ENCODE measurements at places on chromosomes 11 and 22. TPM values are rescaled to one million over a fixed set of nuclear protein-coding genes. Genes with fewer than 3 reads are reported as not detected.
A peak's percentile ranks its signal among the peaks of the same experiment; 100 is the strongest.

GRCh38 chr11:82733444-82734119, at the start of gene FAM181B:
TSS of gene FAM181B (minus strand) at chr11:82733864. CDS start at chr11:82733729, 135 bp downstream.
- peak within 1 kb of the TSS; percentile 51 for H3K4me3 ChIP-seq
- no peak within 1 kb of the TSS for H3K27ac ChIP-seq
- peaks cover 10% of the 10 kb centered on the region for H3K4me1 ChIP-seq

GRCh38 chr11:84673753-84674152, 953.4 kb downstream of the DLG2 start:
- no peak overlapping the region for H3K27ac ChIP-seq
- H3K36me3 ChIP-seq: no peaks in the 10 kb centered on the region
- no peak for DNase-seq
- no peaks in the 10 kb centered on the region for H3K4me1 ChIP-seq
- H3K27me3 ChIP-seq: no peaks in the 10 kb centered on the region
- no peak overlapping the region for H3K4me3 ChIP-seq

DNA sequence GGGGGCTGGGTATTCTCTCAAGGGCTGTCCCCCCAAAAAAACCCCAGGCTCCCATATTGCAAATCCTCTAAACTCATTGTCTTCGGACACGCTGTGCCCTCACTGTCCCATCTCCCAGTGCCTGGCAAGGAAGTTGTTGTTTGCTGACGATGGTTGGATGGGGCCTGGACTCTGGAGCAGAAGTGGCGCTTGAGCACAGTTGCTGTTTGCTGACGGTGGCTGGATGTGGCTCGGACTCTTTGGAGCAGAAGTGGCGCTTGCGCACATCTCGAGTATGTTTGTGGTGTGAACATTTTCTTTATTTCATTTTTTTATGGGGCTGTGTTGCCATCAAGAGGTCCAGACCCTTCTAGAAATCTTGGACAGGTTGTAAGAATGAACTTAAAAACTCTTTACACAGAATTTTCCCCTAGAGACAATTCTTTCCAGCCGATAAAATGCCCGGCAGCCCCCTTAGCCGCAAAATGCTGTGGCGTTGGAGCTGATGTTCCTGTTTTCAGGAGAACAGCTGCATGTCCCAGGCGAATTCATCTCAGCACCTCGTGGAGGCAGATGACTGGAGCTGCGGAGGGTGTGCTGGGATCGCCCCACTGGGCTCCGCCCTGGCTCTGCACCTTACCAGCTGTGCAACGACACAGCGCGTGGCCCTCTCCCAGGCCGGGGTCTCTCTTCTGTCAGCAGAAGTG, 1167.4 kb downstream of the BRD1 start:
- no peak overlapping the region for H3K27ac ChIP-seq
- H3K4me1 ChIP-seq: no peaks in the 10 kb centered on the region
- no peak for DNase-seq
- no peaks in the 10 kb centered on the region for H3K36me3 ChIP-seq

DNA sequence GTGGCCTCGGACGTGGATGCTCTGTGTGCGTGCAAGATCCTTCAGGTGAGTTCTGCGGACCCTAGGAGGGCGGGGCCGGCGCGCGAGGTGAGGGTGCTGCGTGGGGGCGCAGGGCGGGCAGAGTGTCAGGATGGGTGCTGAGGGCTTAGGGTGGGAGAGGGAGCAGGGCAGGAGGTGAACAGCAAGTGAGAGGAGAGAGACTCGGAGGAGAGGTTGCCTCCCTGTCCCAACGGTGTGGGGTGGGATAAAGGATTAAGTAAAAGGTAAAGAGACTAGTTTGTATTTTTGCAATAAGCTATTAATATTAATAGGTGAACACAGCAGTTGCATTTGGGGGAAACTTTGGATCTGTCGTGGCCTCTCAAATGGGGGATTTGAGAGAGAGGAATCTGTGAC, 451 bp downstream of the CDC45 start:
- H3K4me1 ChIP-seq: peaks cover 16% of the 10 kb centered on the region
- no peaks in the 10 kb centered on the region for H3K27me3 ChIP-seq
- no peak for DNase-seq
- no peak overlapping the region for H3K27ac ChIP-seq
- peak overlapping the region; percentile 76 for H3K4me3 ChIP-seq

DNA sequence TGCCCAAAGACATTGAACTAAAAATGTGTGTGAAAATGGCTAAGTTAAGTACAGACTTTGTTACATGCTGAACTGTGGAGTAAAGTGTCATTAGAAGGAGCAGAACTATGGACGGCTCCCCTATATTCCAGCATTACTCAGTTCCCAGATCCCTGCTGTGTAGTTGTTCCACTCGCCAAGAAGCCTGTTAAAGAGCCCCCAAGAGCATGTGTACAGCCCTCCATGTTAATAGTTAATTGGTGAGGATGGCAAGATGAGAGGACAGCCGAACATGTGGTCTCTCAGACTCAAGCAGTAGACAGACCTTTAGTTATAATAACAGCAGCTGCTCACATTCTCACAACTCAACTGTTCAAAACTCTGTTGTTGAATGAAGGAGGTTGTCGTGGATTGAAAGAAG, 127.4 kb downstream of the ELP4 start:
- H3K4me1 ChIP-seq: no peaks in the 10 kb centered on the region
- no peak overlapping the region for H3K4me3 ChIP-seq
- no peaks in the 10 kb centered on the region for H3K27me3 ChIP-seq
- no peak for DNase-seq
- no peak overlapping the region for H3K27ac ChIP-seq

DNA sequence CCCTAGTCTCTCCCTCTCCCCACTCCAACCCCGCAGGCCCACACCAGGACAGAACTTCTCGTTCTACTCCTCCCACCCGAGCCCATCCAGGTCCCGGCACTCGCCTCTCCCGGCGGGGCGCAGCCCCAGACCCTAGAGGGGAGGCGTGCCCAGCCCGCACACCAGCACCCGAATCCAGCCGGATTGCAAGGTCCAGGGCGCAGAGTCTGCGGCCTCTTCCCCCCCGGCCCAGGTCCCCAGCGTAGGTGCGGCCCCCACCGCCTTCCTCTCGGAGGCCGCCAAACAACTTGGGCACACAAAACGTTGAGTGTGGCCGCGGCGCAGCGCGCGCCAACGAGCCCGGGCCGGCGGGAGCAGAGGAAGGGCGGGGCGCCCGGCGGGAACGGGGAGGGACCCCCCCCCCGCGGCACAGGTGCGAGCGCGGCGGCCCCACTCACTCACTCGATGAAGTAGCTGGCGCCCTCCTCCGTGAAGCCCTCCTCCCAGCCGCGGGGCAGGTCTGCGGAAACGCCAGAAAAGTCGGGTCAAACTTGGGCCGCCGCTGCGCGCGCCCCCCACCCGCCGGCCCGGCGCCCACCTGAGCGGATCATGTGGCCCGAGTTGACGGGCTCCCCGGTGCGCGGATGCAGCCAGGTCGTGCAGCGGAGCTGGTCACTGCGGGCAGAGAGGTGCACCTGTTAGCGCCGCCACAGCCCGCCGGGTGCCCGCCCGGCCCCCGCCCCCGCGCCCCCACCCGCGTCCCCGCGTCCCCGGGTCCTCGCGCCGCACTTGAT, 480 bp downstream of the PLEKHA7 start:
- peaks cover 5% of the 10 kb centered on the region for H3K27me3 ChIP-seq
- peak; percentile 46 for DNase-seq
- peak overlapping the region; percentile 21 for H3K4me3 ChIP-seq
- H3K36me3 ChIP-seq: no peaks in the 10 kb centered on the region
- no peak overlapping the region for H3K27ac ChIP-seq

- no peak for DNase-seq
- no peak overlapping the region for H3K27ac ChIP-seq
These were observed 829 bp upstream of the APOC3 start for GRCh38 chr11:116828632-116829524.

DNA sequence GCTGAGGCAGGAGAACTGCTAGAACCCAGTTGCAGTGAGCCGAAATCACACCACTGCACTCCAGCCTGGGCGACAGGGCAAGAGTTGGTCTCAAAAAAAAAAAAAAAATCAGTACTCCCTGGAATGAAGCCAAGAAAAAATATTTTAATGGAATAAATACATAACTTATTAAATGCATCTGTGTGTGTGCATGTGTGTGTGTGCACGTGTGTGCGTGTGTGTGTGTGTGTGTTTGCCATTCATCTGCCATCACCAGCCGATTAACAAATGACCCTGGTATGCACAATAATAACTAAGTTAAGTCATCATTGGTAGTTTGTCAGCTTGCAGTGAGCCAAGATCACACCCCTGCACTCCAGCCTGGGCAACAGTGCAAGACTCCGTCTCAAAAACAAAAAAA, 35.0 kb upstream of the SCGB1A1 start:
- no peak for DNase-seq
- peaks cover 6% of the 10 kb centered on the region for H3K4me1 ChIP-seq
- H3K4me3 ChIP-seq: no peak overlapping the region
- no peak overlapping the region for H3K27ac ChIP-seq

- no peak overlapping the region for H3K27ac ChIP-seq
- no peaks in the 10 kb centered on the region for H3K4me1 ChIP-seq
- H3K36me3 ChIP-seq: no peaks in the 10 kb centered on the region
- no peak for DNase-seq
- no peaks in the 10 kb centered on the region for H3K27me3 ChIP-seq
These were observed 51.0 kb upstream of the SEPTIN5 start for GRCh38 chr22:19663286-19663815.

DNA sequence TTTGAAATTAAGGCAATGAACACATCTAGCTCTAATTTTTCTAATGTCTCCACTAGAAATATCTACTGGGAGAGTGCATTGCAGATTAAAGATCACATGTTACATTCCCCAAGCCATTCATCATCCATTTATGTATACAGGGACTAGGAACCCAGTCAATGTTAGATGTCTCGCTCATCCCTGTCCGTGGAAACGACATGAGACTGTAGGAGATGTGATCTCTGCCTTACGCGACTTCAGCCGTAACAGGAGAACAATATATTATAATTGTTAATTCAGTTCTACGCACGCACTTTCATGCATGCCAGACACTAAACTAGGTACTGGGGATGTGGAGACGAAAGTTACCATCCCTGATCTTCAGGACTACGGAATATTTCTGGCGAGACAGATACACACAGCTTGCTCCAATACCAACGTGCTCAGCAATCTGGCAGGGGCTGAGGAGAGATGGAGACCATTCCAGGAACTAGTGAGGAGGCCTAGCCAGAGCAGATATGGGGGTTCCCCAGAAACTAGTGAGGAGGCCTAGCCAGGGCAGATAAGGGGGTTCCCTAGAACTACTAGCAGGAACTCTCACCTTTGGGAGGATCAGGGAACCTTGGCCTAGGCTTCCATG, 706 bp downstream of the DCPS start:
- peaks cover 33% of the 10 kb centered on the region for H3K4me1 ChIP-seq
- no peaks in the 10 kb centered on the region for H3K27me3 ChIP-seq
- H3K36me3 ChIP-seq: peaks cover 2% of the 10 kb centered on the region

DNA sequence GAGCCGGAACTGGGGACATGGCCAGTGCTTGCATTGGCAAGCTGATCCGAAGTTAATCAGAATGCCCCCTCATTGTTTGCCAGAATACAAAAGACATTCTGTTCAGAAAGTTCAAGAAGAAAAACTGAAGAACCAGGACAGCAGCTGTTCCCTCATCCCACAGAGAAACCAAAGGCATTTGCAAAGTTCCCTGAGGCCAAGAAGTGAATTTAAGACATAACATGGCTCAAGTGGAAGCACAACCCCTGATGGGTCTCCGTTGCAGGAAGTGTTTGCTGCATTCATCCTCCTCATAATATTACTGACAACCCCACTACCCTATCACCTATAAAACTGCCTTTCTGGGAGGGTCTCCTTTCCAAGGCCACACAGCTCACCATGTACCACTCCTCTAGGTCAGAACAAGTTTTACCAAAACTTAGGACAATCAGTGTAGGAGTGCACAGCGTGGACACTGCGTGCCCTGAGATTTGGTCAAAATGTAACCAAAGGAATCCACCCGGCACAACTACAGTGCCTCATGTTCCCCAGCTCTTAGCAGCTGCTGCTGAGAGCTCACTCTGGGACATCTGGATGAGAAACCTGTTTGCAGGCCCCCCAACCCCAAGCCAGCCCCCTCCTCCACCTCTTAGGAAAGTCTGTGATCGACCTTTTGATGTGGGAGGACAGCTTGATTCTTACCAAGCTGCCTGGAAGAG, 101.6 kb upstream of the AKIP1 start:
- H3K27ac ChIP-seq: no peak overlapping the region
- no peaks in the 10 kb centered on the region for H3K27me3 ChIP-seq
- no peaks in the 10 kb centered on the region for H3K36me3 ChIP-seq
- no peak for DNase-seq
- H3K4me1 ChIP-seq: peaks cover 23% of the 10 kb centered on the region

GRCh38 chr22:37109242-37109917, at the start of gene TMPRSS6:
TSS of gene TMPRSS6 (minus strand) at chr22:37109713. CDS start at chr22:37103417, 6,296 bp downstream.
- no peaks in the 10 kb centered on the region for H3K36me3 ChIP-seq
- no peak for DNase-seq
- H3K4me1 ChIP-seq: no peaks in the 10 kb centered on the region

DNA sequence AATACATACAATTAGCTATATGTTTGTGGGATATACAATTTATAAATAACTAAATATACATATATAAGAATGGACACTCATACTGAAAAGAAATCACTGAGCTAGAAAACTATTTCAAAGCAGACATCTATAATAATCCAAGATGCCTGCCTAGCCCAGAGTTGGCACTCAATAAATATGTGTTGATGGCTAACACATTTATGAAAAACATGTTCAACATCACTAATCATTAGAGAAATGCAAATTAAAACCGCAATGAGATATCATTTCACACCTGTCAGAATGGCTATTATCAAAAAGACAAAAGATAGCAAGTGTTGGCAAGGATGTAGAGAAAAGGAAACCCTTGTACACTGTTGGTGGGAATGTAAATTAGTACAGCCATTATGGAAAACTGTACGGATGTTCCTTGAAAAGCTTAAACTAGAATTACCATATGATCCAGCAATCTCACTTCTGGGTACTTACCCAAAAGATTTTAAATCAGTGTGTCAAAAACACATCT, 29.8 kb downstream of the POU2AF1 start:
- H3K27me3 ChIP-seq: no peaks in the 10 kb centered on the region
- no peak for DNase-seq
- H3K27ac ChIP-seq: no peak overlapping the region
- H3K4me3 ChIP-seq: no peak overlapping the region
- H3K36me3 ChIP-seq: peaks cover 1% of the 10 kb centered on the region
- peaks cover 15% of the 10 kb centered on the region for H3K4me1 ChIP-seq

DNA sequence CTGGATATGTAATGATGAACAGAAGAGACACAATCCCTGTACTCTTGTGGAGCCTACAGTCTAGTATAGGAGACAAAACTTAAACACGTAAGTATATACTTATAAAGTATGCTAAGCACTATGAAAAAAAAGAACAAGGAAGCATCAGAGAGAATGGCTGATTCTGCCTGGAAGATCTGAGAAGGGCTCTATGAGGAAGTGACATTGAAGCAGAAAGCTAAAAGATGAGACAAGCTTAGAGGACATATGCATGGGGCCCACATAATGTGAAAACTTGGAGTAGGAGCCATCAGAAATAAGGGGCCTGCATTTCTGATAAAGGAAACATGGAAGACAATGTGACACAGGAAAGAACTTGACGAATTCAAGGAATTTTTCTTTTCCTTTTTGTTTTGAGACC, 16.6 kb downstream of the SAA1 start:
- peak overlapping the region; percentile 68 for H3K27ac ChIP-seq
- H3K4me1 ChIP-seq: peaks cover 34% of the 10 kb centered on the region
- no peaks in the 10 kb centered on the region for H3K27me3 ChIP-seq
- peaks cover 60% of the 10 kb centered on the region for H3K36me3 ChIP-seq
- H3K4me3 ChIP-seq: no peak overlapping the region
- peak; percentile 62 for DNase-seq

The TEX12 gene
- total RNA-seq: not detected

The GPR83 gene
- 0.37 TPM for total RNA-seq

The RAG2 gene
- total RNA-seq: not detected

The MMP7 gene
- total RNA-seq: not detected

The MRGPRD gene
- not detected for total RNA-seq

The GRAMD1B gene
- 11.6 TPM for total RNA-seq

The OR51E2 gene
- total RNA-seq: not detected

The B3GAT1 gene
- total RNA-seq: not detected

The MIOX gene
- total RNA-seq: not detected

The DEPDC5 gene
- total RNA-seq: 124 TPM

The SAA1 gene
- total RNA-seq: not detected

The SLC5A4 gene
- not detected for total RNA-seq
